Left kidney (tissue), 8 donors: ENCODE measurements at places on chromosomes 2 and 18. TPM values are rescaled to one million over a fixed set of nuclear protein-coding genes. Genes with fewer than 3 reads are reported as not detected.

Gene SH2D6
- 1.3 TPM for polyA plus RNA-seq

Gene RAD51AP2
- 0.38 TPM for polyA plus RNA-seq

Gene DNAJC27
- polyA plus RNA-seq, result 12.1 TPM

Gene TNFAIP6
- polyA plus RNA-seq, result 1.4 TPM

DNA sequence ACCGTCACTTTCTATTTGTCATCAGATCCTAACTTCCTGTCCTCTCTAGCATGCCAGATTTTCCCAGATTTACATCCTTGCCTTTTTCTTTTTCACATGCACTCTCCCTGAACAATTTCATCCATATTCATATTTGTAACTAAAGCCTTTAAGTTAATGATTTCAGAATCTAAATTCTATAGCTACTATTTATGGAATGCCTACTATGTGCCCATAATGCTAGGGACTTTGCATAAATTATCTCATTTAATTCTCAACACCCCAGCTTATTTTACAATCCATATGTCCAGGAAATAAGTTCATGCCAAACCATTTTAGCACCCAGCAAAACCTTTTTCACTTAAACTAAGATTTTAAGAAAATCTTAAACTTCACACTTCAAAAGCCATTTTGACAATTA is 531.9 kb downstream of the NUP35 start:
- DNase-seq, result no peak

GRCh38 chr2:129006135-129006886 is 687.6 kb upstream of the HS6ST1 start:
- peak; percentile 22 for DNase-seq

DNA sequence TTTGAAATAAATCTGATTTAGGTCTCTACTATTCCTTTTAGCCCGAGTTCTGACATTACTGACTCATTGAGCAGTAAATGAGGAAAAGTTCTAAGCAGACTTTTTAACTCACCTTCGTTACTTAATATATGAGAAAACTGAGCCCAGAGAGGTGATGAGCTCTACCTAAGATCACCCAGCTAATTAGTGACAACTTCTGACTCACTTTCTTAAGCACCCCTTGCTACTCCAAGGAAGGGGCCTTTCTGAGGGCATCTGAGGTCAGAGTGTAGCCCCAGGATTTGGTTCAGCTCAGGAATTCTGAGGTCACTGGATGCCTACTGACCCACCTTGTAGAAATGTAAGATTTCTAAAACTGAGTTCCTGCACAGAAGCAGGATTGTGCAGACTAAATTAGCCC is 102.2 kb upstream of the FZD5 start:
- no peak for DNase-seq
